Stimulated activated CD8-positive, alpha-beta memory T cell treated with anti-CD3 and anti-CD28 coated beads, Interleukin-15, amount 100 ng/mL, for 24 hours (primary cell): ENCODE measurements at places on chromosomes 4 and X.
A peak's percentile ranks its signal among the peaks of the same experiment; 100 is the strongest.

GRCh38 chr4:38209654-38210053 lies 249.5 kb downstream of the PTTG2 start:
- no peak for DNase-seq

- DNase-seq, result no peak
Measured at GRCh38 chrX:9443327-9443726, 21.5 kb upstream of the TBL1X start.

DNA sequence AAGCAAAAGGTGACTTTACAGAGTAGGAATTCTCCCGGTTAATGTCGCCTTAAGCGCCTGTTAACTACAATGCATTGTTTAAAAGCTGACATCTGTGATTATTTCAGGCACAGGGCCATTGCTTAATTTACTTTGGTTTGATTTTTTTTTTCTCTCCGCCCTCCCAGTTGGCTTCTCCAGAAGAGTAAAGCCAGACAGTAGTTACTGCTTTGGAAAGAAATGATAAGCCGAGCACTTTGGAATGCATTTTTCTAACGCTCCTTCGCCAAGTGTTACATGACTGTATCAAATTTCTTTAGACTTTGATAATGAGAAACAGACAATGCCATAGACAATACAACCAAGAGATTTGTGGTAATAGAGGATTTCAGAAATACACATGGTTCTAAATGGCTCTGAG lies 383.0 kb upstream of the TENM3 start:
- no peak for DNase-seq

- DNase-seq, result no peak
Measured at GRCh38 chr4:183053681-183054080, 45.4 kb upstream of the WWC2 start.

GRCh38 chr4:117700111-117700892 lies 334.0 kb upstream of the NDST3 start:
- no peak for DNase-seq

- DNase-seq, result no peak
Measured at GRCh38 chr4:79209822-79210635, 115.8 kb downstream of the NAA11 start.

GRCh38 chrX:3963980-3964379 lies 250.5 kb upstream of the PRKX start:
- DNase-seq, result no peak

- no peak for DNase-seq
Measured at GRCh38 chr4:47486231-47486673, 1.2 kb downstream of the ATP10D start.

DNA sequence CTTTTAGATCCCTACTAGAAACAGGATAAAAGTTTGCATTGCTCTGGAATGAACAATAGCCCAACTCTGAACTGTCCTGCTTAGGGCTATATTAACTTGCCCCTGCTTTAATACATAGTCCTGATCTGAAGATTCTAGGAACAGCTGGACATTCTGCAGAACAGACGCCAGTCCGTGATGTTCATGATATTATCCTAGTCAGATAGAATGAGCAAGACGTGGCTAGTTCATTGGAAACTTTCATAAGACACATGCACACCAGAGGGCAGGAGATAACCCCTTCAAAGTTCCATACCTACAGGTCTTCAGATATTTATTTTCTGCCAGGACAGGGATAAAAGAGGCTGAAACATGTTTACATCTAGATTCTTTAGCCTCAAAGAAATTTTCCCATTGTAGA lies 75.5 kb upstream of the CLNK start:
- no peak for DNase-seq

GRCh38 chr4:26782830-26783202 lies 77.8 kb upstream of the STIM2 start:
- DNase-seq, result no peak

DNA sequence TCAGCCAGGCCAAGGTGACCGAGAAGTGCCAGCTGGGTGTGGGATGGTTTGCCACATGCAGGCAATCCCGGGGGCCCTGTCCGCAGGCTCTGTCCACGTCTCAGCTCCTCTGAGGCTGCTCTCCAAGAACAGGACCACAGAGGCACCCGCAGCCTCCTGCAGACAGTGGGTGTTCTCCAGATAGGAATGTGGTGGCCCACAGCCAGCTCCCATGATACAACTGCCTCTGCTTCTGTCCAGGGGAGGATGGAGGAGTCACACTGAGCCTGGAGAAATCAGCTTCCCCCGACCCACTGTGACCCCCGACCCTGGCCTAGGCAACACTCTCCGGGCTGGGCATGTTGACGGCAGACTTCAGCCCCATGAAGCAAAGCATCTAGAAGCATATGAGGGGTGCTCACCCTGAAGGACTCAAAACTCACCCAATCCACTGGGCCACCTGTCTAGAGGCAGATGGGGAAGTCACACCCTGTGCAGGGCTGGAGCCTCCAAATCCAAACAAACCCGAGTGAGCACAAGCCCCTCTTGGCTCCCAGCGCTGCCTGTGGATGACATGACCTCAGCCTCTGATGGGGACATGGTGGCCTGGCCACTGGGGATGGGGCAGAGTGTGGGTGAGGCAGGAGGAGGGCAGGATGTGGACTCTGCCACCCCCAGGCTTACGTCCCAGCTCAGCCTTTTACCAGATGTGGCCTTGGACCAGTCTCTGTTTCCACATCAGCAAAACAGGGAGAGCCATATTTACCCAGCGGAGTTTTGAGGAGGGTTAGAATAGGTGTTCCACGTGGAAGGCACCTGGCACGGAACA lies 102.3 kb downstream of the PSAPL1 start:
- no peak for DNase-seq

DNA sequence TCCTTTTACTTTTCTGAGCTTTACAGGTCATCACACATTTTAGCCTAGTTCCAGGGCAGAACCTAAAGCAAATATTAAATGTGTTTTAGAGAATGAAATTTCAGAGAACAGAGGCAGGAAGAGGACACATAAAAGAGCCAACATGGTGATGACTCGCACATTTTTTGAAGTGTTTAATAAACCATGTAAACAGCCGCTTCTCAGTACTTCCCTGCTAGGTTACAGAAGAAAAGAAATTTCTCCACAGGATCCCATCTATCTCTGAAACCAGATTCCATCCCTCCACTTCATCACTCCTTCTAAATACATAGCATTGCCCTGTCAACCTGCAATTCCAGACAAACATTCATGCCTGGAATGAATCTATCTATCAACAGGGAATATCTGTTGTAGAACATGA lies 949.5 kb upstream of the PCDH7 start:
- no peak for DNase-seq

- DNase-seq, result no peak
Measured at GRCh38 chr4:76738086-76738931, 159.6 kb downstream of the SOWAHB start.

GRCh38 chrX:147957291-147957690 lies 23.8 kb upstream of the FMR1NB start:
- no peak for DNase-seq

DNA sequence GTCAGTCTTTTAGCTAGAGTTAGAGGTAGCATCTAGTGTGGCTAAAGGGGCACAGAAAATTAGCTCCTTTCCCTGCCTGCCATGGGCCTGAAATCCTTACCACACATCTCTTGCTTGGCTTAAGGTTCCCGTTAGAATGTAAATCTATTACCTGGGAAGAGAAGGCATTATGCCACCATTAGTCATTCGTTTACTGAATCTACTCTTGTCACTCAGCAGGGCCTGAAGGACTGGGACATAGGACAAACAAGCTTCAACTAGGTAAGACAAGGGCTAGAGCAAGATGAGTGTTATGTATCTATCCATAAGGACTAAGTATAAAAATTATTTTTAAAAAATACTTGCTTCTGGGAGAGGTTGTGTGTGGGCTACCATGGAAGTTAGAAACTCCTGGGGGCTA lies 112.4 kb downstream of the CT47B1 start:
- no peak for DNase-seq

- no peak for DNase-seq
Measured at GRCh38 chr4:128663325-128663724, 146.2 kb upstream of the JADE1 start.

GRCh38 chrX:119516157-119516702 lies 48.0 kb downstream of the SLC25A5 start:
- DNase-seq, result no peak

DNA sequence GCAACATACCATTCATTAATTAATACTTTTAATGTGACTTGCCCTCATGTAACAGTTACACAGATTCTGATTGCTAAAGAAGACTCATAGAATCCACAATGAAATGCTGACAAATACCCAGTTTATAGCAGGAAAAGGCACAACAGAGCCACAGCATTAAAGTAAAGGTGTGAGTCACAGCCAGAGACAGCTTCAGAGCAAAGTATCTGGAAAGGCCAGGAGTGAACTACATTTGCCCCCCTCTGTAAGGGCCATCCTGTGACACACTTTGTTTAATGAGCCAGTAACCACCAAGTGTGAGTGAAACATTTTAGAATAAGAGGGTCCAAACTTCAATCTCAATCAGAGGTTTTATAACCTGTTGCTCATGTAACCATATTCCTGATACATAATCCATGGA lies 133.8 kb upstream of the TACR3 start:
- DNase-seq, result no peak

GRCh38 chr4:25915353-25915705 lies 1.3 kb downstream of the SMIM20 start:
- DNase-seq, result no peak

- DNase-seq, result no peak
Measured at GRCh38 chr4:174135530-174135929, 147.9 kb downstream of the FBXO8 start.

DNA sequence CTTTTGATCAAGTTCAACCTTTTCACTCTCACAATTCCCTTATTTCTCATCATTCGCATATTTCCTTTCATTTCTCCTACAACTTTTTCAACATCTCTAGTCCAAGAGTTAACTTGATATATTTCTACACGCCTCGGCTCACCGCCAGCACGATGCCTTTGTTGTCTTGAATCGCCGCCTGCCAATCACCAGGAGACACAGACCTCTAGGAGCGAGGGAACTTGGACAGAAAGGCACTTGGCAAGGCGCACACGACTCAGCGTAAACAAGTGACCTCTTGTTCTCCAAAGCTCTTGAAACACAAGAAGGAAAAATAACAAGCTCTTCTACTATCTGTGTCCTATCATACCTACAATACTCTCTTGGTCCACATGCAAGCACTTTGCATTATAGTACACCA lies 27.1 kb upstream of the RBMX start:
- no peak for DNase-seq

- DNase-seq, result no peak
Measured at GRCh38 chr4:2009651-2010233, 968 bp upstream of the NELFA start.

DNA sequence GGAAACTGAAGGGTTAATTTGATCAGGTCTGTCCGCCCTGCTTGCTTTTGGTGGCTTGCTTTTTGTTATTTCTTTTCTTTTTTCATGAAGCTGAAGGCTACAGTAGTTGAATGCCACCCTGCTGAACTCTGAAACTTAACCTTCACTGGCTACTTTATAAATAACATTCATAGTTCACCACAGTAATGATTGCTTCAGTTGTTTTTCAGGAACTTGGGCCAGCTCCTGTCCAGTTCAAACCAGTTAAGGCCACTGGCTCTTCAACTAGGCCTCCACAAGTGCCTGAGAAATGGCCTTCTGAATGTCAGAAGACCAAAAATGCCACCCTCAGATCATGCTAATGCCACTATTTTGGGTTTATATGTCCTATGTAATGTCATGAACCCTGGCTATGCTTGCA lies 7.7 kb upstream of the ASB9 start:
- no peak for DNase-seq

DNA sequence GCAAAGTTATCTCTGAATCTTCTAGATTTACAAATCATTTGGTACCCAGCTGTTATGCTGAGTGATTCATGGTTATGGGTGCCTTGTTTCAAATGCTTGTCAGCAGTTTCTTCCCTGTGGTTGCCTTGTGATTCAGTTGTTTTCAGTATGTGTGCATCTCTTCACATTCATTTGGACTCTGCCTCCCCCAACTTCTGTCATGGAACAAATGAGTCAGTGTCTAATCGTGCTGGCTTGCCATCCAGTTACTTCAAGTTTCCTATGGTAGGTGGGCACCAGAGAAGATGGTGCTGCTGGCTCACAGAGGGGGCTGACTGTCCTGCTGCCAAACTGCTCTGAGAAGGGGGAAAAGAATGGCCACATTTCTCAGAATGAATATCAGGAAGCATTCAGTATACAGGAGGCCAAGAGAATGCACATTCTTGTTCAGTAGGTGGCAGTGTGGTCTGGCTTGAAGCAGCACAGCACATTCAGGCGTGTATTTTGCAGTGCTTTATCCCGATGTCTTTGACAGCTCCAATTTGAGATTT lies 260.9 kb downstream of the GLUD2 start:
- peak; percentile 0 for DNase-seq

- no peak for DNase-seq
Measured at GRCh38 chrX:43750248-43750676, 94.2 kb downstream of the MAOA start.

DNA sequence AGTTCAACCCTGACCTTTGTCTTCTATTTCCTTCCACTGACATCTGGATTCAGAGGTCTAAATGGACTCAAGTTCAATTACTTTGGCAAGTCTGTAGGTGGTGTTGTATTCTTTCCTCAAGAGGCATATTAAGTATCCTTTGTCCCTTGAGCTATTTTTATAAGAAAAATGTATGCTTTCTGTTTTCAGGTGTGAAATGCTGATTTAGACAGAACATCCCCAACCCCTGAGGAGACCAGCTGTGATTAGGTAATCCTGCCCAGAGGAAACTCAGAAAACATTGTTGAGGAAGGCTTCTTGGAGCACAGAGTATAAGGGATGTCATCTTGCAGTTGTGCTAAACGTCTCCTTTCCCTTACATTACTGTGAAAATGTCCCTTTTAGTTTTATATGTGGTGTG lies 46.6 kb upstream of the EGFL6 start:
- DNase-seq, result no peak

DNA sequence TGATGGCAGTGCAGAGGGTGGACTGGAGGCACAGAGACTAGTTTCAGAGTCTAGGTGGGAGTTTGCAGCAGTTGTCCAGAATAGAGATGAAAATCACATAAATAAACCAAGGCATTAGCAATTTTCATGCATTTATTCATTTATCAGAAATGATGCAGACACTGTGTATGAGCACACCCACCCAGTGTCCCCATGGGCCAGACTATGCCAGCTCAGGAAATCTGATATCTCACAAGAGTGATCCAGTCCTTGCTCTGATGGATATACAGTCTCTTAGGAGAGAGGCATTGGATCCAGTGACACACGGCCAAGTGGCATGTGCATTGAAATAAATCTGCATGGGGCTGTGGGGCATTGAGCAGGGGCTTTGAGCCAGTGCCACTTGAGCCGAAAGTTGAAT lies 228.2 kb downstream of the FRMPD4 start:
- DNase-seq, result no peak

- DNase-seq, result no peak
Measured at GRCh38 chr4:183394166-183394951, 50.1 kb upstream of the CDKN2AIP start.
